T-helper 22 cell (primary cell): ENCODE measurements at places on chromosomes 5 and 9.

- DNase-seq: no peak
Measured at GRCh38 chr5:57939335-57939734, 456.7 kb upstream of the ACTBL2 start.

DNA sequence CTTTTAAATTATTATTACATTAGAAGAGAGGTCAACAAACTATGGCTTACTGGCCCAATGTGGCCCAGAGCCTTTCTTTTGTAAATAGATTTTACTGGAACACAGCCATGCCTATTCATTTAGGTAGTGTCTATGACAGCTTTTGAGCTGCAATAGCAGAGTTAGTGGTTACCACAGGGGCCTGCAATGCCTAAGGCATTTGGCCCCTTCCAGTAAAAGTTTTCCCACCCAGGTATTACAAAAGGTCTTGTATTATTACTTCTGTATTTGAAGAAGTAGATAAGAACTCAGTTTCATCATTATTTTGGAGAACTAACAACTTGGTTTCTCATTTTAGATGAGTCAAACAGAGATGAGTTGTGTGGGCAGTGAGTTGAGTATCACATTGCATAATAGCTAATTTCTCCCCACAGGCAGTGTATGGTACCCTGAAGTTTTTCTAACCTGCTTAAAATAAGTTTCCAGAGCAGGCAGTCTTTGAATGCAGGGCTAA lies 9.5 kb downstream of the MTRR start:
- no peak for DNase-seq

DNA sequence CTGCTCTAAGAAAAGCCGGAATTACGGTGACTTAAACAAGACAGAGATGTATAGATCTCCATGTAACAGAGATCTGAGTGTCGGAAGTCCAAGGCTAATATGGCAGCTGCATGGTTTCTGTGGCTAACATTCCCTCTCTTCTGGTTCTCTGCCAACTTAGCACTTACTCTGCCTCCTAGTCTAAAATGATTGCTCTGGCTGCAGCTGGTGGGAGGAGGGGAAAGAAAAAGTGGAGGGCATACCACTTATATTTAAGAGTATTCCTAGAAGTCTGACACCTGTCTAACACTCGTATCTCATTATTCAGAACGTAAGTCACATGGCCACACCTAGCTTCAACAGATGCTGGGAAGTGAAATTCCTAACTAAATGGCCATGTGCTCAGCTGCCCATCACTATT lies 551.5 kb upstream of the TLE4 start:
- DNase-seq: no peak

- DNase-seq: no peak
Measured at GRCh38 chr9:115548609-115549260, 430.8 kb upstream of the TNC start.

GRCh38 chr5:50593681-50594080 lies 72.8 kb upstream of the PARP8 start:
- DNase-seq: no peak

DNA sequence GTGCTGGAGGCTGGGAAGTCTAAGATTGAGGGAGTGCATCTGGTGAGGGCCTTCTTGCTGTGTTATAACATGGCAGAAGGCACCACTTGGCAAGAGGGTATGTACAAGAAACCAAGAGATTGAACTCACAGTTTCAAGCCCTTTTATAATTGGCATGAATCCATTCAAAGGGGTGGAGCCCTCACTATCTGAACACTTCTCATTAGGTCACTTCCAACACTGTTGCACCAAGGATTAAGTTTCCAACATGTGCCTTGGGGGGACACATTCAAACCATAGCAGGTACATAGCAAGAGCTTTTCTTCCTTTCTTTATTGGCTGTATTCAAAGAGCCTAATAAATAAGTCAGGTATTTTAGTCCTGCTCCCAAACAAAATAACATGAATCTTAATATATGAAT lies 62.7 kb downstream of the PRELID2 start:
- DNase-seq: no peak

- DNase-seq: no peak
Measured at GRCh38 chr5:1257363-1257762, 32.2 kb downstream of the SLC6A18 start.

DNA sequence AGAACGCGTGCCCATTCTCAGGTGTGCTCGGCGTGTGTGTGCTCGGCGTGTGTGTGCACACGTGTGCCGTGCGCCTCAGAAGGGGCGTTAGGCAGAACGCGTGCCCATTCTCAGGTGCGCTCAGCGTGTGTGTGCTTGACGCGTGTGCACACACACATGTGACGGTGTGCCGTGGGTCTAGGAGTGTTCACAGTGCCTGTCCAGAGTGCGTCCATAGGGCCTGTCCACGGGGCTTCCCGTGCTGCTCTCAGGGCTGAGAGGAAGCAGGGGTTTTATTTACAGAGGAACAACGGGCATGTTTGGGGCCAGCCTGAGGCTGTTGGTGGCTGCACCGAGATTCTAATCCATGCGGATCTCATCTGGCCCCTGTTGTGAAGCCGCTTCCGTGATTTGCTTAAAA lies 14.2 kb upstream of the AHRR start:
- DNase-seq: no peak

DNA sequence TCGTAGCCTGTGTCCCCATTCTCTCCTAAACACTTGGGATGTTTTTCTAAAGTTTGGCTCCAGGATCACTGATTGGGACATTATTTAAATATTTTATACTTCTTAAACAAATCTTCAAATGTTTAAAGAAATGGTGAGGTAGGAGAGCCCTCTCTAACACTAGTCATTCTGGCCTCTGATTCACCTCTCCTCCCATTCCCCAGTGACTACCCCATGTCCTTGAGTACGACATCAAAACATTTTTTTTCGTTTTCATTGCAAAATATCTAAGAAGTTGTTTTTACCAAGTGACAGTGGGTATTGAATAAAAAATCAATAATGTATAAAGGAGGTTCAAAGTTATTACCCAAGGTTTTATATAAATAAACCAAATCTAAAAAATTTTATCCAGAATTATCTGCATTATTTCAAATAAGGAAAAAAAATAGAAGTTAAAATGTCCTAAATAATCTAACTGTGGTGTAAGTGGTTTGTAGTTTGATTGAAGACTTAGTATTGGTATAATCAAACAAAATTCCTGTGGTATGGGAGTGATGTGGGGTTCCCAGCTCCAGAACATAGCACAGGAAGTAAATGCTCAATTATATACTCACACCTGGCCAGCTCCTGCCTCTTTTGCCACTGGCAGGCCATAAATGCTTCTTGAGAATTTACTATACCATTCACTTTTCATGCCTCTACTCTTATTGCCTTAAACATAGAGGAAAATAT lies 51.1 kb downstream of the MAST4 start:
- no peak for DNase-seq

- no peak for DNase-seq
Measured at GRCh38 chr5:19175776-19176570, 812.0 kb downstream of the CDH18 start.
